NCI-H510A (cell line): ENCODE measurements at places on chromosomes 6 and 20.

DNA sequence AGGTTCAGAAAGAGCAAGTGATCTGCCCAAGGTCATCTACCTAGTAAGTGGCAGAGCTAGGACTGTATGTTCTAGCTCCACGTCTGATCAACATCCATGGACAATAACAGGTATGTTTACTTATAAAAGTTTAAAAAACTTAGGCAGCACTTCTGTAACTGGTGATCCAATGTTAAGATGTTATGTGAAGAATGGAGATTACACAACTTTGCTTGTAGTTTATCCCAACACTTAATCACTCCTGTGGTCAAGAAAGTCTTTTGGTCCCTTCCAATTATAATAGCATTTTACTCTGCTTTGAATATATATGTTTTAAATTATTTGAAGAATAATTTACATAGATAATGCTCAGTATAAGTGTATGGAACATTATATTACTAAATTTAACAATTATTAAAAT is 4.8 kb downstream of the FBXO30 start:
- DNase-seq: no peak

DNA sequence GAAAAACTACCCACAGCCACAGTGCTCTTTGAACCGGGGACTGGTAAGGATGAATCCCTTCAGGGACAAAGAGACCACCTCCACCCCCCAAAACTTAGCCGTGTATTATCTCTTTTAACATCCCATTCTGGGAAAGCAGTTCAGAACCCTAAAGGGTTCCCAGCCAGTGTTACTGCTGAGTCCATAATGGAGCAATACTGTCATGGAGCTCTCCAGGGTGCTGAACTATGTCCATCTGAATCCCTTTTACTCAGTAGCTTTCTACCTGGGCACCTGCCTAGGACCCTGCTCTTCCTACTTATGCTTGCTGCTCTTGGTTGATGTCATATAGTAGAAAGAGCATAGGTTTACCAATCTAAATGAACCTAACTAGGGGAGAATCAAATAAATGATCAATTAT is 22.3 kb upstream of the SAYSD1 start:
- DNase-seq: no peak

GRCh38 chr20:21303872-21304586 is 898 bp downstream of the XRN2 start:
- DNase-seq: no peak

GRCh38 chr20:35845561-35845960 is 73.7 kb downstream of the PHF20 start:
- no peak for DNase-seq

GRCh38 chr6:108875161-108875555 is 26.9 kb downstream of the ARMC2 start:
- no peak for DNase-seq

DNA sequence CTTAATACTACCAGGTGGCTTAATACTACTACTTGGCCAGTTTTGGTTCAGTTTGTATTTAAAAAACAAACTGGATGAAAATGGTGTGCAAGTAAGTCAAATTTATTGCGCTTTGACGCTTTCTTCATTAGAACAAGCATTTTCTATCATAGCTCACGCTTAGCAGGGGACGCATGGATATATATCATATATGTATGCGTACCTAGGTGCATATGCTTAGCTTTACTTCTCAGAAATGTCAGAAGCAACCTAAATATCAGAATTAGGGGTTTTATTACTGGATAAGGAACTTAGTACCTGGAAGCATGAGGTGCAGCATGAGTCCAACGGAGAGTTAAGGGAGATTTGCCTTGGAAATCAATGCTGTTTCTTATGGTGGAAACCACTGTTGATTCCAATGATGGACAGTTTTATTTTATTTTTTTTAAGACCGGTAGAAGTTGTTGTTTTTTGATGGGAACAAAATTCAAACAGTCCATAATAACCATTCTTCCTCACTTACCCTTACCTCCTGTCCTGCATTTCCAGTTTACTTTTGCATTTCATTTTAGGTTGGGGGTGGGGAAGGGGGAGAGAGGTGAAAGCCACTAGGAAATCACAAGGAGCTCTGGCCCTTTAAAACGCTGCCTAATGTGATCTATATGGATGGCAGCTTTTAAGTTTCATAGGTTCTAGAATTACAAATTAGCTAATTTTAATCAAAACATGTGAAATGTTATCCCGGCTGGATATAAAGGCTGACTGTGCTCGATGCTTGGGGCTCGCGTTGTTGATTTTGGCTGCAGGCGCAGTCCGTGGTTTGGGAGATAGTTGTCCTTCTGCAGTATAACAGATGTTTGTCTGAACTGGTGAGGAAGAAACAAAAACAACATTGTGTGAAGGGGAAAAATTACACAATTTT is 2.1 kb downstream of the SOBP start:
- DNase-seq: no peak

DNA sequence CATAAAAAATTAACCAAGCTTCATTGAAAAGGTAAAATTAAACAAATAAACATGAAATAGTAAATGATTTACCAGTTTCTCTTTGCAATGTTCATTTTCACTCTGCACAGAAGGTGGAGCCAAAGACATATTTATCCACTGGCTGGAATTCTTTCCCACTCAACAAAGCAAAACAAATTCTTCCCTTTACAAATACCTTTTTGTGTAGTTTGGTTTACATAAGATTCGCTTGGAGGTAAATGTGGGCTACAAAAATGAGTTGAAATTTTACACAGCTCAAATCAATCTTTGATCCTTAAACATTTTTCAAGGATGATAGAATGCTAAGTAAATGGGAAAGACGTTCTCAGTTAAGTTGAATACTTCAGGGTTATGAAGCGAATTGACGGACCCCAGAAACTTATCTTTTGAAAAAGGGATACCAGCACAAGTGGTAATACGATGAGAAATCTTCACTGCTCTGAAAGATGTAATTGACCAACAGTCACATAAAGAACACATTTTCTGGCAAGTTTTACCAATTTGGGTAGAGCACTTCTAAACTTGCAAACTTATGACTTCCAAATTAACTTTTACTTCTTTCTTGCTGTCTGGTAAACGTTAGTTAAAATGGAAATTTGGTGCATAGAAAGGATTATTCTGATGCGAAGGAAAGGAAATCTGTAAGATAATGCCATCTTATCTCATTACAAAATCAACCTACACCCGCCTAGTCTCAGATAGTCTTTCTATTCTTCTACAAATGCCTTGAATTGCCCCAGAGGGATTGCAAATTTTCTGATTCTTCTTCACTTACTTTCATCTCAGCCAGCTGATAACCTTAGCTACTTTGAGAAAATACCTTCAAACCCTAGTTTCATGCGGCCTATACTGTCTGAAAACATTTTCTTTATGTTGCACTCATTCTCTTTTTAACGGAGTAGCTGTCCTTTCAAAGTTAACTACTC is 4.7 kb upstream of the GJA1 start:
- DNase-seq: no peak

GRCh38 chr6:606829-607379 is 50.0 kb downstream of the HUS1B start:
- DNase-seq: no peak

DNA sequence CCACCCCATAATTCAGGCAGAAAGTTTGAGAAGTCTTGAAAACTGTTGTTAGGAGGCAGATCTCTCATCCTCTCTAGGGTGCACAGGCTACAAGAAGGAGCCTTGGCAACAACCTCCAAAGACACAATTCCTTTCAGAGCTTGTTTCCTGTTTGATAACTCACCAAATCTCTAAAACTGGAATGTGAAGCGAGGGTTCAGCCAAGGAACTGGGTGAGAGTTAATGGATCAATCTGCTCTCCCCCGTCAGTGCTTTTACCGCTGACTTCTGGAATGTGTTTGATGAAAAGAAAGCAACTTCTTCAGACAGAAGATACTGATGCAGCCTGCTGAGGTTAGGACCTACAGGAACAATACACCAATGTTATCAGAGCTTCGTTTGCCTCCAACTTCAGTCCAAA is 171.8 kb upstream of the BMP2 start:
- no peak for DNase-seq

- DNase-seq: no peak
Observed at GRCh38 chr6:121652726-121653623, 217.5 kb downstream of the GJA1 start.

DNA sequence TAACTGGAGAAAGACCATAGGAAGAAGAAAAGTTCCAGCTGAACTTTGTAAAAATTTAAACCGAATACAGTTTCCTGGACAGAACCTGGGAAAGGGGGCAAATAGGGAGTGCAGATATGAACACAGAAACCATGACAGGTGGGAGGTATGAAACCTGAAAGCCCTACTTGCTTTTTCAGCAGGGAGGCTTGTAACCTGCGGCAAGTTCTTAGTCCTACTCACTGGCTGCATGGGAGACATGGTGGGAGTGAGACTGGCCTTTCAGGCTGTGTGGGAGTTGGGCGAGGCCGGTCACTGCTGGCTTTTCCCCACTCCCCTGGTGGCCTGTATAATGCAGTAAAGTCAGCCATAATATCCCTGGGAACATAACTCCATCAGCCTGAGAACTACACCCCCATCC is 54.2 kb downstream of the ROS1 start:
- DNase-seq: no peak

DNA sequence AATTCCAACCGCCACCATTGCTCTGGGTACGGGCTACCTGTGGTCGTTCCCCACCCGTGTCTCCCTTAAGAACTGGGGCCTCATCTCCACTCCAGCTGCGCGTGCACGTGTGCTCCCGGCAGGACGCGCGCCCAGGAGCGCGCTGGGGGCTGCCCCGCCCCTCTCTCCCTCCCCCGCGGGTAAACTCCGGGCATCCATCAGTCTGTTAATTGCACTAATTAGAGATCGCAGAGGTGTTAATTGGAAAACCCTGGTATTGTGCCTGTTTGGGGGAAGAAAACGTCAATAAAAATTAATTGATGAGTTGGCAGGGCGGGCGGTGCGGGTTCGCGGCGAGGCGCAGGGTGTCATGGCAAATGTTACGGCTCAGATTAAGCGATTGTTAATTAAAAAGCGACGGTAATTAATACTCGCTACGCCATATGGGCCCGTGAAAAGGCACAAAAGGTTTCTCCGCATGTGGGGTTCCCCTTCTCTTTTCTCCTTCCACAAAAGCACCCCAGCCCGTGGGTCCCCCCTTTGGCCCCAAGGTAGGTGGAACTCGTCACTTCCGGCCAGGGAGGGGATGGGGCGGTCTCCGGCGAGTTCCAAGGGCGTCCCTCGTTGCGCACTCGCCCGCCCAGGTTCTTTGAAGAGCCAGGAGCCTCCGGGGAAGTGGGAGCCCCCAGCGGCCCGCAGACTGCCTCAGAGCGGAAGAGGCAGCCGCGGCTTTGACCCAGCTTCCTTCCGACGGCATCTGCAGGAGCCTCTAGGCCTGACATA is 14.4 kb downstream of the FOXP4 start:
- no peak for DNase-seq

- DNase-seq: no peak
Observed at GRCh38 chr6:109790131-109790530, 99.0 kb downstream of the FIG4 start.

DNA sequence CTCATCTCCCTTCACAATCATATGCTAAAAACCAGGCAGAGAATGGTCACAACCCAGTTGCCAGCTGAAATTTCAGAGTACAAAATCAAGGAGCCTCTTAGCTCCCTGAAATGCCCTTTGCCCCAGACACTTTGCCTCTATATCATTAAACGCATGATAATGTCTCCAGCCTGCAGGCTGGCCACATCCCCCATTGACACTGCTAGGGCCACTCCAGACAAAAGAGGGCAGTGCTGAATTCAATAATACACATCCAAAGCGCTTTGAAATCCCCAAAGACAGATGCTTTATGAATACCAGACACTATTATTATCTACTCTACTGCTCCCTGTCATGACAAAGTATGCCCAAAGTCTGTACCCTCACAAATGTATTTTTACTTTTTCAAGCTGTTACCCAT is 348.3 kb upstream of the POU3F2 start:
- no peak for DNase-seq

DNA sequence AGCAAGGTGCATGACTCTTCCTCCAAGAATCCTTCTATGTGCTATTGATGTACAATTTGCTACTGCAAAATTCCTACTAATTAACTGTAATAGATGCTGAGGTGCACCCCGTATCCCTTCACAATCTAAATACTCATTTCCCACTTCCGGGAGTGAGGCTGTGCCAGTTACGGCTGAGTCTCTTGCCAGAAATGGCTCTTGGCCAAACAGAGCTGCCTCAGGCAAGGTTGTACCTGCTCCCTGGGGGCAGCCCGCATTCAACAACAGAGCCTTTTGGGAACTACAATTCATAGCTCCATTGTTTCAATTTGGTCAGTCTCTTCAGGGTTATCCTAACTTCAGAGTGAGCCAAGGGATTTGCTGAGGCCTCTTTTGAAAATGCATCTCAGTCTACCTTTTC is 789.8 kb upstream of the MAP3K7 start:
- DNase-seq: no peak

GRCh38 chr20:22825076-22825475 is 210.0 kb upstream of the SSTR4 start:
- no peak for DNase-seq

DNA sequence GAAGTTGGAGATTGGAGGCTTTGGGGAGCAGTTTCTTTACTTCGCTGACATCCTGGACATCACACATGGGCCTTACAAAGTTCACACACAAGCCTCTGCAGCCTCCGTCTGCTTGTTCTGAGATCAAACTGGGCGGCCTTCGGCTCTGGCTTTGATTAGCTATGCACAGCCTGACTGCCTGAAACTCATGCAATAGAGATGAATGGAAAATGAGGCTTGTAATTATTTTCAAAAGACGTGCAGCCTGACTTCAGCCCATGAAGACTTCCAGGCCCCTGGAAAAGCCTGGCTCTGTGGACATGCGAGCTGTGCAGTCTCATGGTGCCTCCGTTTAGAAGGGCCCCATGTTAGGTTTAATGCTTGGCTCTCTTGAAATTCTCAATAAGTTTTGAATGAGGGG is 480.5 kb upstream of the SULF2 start:
- no peak for DNase-seq

DNA sequence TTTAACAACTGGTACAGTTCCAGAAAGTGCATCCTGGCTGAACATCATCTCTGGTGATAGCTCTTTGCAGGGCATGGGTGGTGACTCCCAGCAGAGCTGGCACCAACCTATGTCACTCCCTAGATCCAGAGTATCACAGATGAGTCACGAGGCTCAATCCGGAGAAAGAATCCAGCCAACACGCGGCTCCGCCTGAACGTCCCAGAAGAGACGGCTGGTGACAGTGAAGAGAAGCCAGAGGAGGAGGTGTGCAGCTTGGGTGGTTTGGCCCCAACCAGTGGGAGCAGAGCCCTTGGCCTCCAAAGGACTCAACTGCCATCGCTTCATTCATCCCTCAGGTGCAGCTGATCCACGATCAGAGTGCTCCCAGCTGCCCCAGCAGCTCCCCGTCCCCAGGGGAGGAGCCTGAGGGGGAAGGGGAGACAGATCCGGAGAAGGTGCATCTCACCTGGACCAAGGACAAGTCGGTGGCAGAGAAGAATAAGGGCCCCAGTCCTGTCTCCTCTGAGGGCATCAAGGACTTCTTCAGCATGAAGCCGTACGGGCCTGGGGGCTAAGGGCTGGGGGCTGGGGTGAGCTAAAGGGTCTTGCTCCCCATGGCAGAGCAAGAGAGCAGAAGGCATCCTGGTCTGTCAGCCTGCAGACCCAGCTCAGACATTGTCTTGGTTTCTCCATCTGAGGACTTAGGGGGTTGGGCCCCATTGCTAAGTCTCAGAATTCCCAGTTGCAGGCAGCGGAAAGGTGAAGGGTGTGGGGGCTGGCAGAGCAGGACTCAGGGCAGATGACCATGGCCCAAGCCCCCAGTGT is 27.2 kb downstream of the SLC12A5 start:
- no peak for DNase-seq

- DNase-seq: no peak
Observed at GRCh38 chr6:8825726-8826125, 390.4 kb upstream of the SLC35B3 start.

- DNase-seq: no peak
Observed at GRCh38 chr20:64261138-64261537, 5.6 kb downstream of the PCMTD2 start.
